SJSA1 (cell line): ENCODE measurements at places on chromosomes 2 and 18. TPM values are rescaled to one million over a fixed set of nuclear protein-coding genes. Genes with fewer than 3 reads are reported as not detected.
A peak's percentile ranks its signal among the peaks of the same experiment; 100 is the strongest.

VPS4B gene
- 40.6 and 47.8 TPM in 2 replicates for total RNA-seq

GRCh38 chr2:127527001-127527804 lies 914 bp upstream of the IWS1 start:
- DNase-seq = no peak
- peaks cover 18% of the 10 kb centered on the region for H3K4me1 ChIP-seq
- H3K4me3 ChIP-seq = peak overlapping the region; percentile 84
- no peaks in the 10 kb centered on the region for H3K27me3 ChIP-seq

GRCh38 chr2:236239276-236240065 lies 24.7 kb downstream of the ASB18 start:
- peak overlapping the region; percentile 91 for H3K27ac ChIP-seq
- peaks cover 47% of the 10 kb centered on the region for H3K4me1 ChIP-seq
- peak; percentile 72 for DNase-seq
- no peaks in the 10 kb centered on the region for H3K27me3 ChIP-seq

- H3K36me3 ChIP-seq = no peaks in the 10 kb centered on the region
- peak overlapping the region; percentile 97 for H3K27ac ChIP-seq
- H3K4me1 ChIP-seq = peaks cover 49% of the 10 kb centered on the region
- no peaks in the 10 kb centered on the region for H3K27me3 ChIP-seq
- peak; percentile 55 for DNase-seq
These were observed 133.1 kb upstream of the PELI1 start for GRCh38 chr2:64277101-64277849.

C1QL2 gene
- not detected in 2 replicates for total RNA-seq

- no peaks in the 10 kb centered on the region for H3K27me3 ChIP-seq
- no peak overlapping the region for H3K27ac ChIP-seq
- no peak overlapping the region for H3K4me3 ChIP-seq
- no peak for DNase-seq
- H3K4me1 ChIP-seq = peaks cover 7% of the 10 kb centered on the region
These were observed 217.9 kb downstream of the NAPG start for GRCh38 chr18:10743766-10744165.

CCDC85A gene
- 0.06 and 0.37 TPM in 2 replicates for total RNA-seq
